ENCODE measurements at places on chromosomes 5 and 9.

GRCh38 chr5:132376694-132377641 lies 7.5 kb downstream of the SLC22A5 start:
- no peak for DNase-seq

- no peak for DNase-seq
These were observed 190.2 kb upstream of the SNX2 start for GRCh38 chr5:122584411-122585300.

- DNase-seq = peak; percentile 12
These were observed 5.9 kb downstream of the LPCAT1 start for GRCh38 chr5:1517838-1518237.

DNA sequence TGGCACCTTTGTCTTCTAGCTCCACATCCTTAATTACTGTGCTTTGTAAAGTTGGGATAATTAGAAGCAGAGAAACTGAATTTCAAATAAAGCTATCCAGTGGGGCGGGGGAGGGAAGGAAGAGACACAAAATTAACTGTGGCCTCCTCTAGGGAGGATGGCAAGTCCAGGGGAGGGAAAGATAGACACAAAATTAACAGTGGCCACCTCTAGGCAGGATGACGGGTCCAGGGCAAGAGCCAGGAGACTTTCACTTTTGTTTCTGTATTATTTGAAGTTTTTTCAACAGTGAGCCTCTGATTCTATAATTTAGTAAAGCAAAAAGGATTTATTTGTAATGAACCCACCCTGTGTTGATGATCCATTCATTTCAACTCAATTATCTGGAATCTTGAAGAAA lies 335.9 kb downstream of the MSX2 start:
- no peak for DNase-seq

DNA sequence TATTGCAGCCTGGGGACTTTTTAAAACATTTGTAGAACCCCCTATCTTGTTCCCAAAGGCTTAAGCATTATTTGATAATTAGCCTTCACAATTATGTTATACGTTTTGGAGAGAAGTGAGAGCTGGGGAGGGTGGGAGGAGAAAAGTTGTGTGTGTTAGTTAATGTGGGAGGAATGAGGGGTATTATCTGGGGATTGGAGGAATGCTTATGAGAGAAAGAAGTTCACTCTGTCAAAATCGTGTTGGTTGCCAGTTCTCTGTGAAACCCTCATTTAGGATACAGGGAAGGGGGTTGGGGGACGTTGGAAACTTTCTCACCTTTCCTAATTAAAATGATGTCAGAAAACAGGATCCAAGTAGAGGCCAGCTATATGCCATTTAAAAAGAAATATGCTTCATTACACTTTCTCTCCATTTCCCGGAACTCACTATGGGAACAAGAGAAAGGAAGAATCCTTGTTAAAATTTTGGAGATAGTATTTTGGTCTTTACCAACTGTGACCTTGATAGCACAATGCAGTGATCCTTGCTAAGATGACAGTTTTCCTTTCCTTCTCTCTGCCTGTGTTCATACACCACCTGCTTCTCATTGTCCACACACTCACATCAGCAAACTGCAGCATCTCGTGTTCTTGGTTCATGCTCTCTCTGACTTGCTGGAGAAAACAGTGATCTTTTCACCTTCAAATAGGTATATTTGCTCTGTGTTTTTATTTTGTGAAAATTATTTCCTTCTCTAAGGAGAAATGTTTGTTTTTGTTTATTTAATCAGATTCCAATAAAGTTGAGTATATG lies 336.7 kb upstream of the CLINT1 start:
- DNase-seq = no peak

DNA sequence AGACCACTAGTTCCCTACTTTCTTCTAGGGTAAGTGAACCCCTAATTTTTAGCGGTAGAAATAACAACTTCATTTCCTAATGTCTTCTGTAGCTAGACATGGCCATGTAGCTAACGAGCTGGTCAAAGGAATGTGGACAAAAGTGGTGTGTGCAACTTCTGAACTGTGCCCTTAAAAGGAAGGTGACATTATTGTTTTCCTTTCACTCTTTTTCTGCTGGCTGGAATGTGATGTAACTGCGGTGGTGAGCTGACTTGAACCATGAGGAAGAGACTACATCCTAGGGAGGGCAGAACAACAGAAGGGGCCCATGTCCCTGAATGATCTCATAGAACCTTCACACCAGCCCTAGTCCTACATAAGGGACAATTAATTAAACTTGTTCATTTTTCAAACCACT lies 1.3 kb upstream of the SNX2 start:
- no peak for DNase-seq

DNA sequence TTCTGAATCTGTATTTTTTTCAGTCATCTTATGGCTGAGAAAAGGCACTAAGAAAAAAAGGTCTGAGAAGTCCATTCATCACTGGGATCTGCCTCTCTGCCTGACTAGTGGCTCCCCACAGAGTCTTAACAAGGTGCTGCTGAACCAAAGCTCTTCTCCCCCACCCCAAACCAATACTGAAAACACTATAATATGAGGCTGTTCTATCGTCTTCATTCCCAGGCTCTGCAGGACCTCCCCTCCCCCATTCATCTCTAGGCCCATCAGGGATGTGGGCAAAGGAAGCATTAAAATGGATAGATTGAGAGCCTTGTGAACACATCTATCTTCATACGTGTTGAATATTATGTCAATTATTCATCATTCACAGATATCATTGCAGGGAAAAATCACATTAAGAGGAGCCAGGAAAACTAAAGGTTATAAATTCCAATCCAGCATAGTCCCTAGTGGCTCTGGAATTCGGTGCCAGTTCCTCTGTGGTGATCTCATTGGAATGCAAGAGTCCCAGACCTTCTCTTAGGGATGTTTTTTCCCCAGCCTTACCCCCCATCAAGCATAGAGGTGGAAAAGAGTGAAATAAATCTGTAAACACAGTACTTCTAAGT lies 44.3 kb upstream of the GPR151 start:
- no peak for DNase-seq

- DNase-seq = no peak
These were observed 388.0 kb upstream of the IRX2 start for GRCh38 chr5:3139499-3139931.

DNA sequence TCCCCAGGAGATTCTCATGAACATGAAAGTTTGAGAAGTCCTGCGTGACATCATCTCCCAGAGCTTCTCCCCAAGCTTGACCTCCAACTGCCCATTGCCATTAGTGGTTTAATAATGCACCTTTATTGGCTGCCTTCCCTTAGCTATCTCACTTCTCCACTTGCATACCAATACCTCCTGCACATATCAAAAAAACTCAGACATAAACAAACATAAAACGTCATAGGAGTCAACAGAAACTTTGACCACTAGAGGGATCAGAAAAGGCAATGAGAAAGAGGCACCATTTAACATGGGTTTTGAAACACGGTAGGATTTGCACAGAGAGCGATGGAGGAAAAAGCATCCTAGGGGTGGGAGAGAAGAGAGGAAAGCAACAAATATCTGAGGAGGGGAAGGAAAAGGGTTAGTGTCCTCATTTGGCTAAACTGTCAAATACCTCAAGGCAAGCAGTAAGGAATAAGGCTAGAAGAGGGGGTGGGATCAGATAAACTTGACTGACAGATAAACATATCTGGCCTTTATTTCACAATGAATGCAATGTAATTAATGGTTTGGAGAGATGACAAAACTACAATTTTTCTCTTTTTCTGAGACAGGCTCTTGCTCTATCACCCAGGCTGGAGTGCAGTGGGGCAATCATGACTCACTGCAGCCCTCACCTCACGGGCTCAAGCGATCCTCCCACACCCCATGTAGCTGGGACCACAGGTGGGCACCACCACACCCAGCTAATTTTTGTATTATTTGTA lies 27.0 kb downstream of the GNAQ start:
- DNase-seq = no peak

GRCh38 chr5:158378931-158379330 lies 520.0 kb upstream of the CLINT1 start:
- no peak for DNase-seq

DNA sequence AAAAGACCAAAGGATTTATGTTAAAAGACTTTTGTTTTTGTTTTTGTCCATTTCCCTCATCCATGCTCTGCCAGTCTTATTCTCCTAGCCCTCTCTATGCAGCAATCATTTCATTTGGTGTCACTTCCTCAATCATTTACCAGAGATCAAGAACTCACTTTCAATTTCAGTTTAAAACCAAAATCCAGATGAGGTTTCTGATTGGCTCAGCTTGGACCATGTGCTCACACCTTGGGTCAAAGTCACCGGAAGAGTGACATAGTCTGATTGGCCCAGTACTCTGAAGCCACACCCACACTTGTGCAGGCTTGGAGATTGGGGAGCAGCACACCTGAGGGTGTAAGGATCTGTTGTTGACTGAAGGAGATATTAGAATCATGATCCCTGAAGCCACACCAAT lies 79.6 kb downstream of the TLR4 start:
- DNase-seq = no peak

DNA sequence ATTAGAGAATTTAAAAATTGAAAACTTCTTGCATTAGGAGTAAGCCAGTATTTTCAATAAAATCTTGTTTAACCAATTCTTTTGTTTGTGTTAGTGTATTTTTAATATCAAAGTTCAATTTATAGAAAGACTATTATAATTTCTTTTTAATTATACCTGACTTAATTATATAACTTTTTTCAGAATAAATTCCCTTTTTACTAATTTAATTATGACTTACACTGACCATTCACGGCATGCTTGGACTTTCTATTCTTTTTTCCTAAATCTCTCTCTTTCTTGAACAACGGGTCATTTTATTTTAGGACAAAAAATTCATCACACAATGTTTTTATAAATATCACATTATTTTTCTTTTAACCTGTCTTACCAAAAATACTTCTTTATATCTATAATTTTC lies 555.3 kb upstream of the PTGER4 start:
- DNase-seq = no peak

DNA sequence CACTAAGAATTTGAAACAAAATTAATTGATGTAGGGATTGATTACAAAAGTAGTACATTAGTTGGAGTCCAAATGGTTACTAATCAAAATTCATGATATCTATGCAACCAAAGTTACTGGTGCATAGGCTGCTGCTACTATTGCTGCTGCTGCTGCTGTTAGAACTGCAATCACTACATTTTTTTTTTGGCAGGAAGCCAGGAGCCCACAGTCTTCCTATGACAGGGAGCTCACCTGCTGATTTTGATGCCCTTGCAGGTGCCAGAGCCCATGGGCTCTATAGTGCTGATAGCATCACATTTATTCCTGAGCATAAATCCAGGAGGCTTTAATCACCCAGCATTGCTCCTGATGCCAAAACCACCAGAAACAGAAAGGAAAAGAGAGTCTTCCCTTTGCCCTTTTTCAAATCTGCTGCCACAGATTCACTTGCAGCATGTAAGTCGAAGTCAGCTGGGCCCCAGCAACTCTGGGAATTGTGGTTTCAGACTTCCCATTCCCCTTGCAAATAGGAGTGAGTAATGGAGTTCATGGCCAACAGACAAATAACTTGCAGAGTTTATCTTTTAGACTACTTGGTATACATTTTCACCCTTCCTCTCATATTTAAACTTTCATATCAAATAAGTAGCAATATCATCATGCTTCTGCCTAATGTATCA lies 17.6 kb downstream of the SLCO6A1 start:
- DNase-seq = no peak

DNA sequence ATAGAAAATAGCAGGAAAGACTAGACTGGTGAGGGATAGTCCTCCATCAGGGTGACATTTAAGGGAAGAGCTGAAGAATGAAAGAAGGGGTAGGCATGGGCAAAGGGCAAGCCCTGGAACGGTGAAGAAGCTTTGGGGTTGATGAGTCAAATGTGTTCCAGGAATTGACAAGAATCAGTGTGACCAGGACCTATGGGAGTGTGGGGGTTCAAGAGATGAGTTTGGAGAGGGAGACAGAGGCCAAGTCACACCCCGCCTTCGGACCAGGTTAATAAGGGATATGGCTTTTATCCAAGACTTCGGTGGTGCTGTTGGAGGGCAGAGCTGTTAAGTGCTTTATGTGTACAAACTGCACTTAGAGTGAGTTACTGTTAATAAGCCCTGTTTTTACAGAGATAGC lies 920 bp downstream of the PMPCA start:
- DNase-seq = no peak

- DNase-seq = no peak
These were observed 257.6 kb downstream of the TAF11L14 start for GRCh38 chr5:17891881-17892280.

DNA sequence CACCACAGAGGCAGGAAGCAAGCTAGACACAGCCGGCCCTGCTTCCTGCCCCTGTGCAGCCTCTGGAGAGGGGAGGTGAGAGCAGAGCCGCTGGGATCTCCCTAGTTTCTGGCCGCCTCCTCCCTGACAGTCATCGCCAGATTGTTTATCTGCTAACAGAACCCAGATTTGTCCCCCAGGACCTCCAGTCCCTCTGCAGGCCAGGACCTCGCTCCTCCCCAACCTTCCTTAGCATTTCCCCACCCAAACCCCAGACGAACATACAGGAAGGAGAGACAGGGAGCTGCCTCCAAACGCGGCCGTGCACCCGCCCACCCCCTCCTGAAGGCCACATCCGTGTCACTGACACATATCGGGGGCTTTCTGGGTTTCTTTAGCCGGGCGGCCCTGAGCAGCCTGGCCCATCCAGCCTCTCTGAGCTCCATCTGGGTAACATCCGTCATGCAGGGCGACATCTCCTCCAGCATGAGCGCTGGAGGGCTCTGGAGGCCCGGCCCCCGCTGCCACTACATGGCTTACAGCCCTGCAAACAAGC lies 47.5 kb downstream of the DBH start:
- DNase-seq = no peak

DNA sequence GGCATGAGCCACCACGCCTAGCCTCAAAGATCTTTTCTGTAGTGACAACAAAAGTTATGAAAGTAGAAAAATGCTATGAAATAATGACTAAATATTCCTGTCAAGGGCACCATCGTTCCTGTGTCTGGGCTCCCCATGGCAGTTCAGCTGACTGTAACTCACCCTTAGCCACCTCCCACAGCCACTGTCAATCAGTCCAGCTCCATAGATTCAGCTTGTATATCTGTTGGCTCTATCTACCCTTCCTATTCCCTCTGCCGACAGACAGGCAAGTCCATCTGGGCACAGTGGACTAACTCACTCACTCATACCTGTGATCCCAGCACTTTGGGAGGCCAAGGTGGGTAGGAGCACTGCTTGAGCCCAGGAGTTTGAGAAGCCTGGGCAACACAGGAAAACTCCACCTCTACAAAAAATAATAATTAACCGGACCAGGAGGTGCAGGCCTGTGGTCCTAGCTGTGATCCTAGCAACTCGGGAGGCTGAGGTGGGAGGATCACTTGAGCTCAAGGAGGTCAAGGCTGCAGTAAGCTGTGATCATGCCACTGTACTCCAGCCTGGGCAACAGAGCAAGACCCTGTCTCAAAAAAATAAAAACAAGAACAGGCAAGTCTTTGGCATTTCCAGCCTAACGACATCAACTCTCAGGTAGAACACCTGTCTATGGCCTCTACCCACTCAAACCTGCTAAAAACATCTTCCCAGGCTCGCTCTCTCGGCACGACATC lies 6.2 kb downstream of the CAMSAP1 start:
- no peak for DNase-seq

- DNase-seq = no peak
These were observed 147.7 kb upstream of the SLC1A3 start for GRCh38 chr5:36458746-36459145.

DNA sequence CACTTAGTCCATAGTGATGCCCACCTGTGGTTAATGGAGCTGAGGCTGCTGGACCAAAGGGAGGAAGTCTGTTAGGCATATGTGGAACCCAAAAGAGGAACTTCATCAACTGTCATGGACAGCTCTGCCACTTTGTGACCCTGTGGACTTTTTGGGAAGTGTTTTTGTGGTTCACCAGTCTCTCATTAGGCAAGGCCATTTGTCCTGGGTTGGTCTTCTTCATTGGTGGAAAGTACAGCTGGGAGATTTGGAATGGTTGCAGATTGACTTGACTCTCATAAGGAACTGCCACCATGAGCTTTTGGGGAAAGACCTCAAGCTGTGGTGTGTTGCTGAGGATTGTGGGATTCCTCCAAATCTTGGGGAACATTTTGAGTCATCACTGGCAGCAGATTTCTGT lies 31.9 kb upstream of the IL12B start:
- no peak for DNase-seq

Measured in D341Med (cell line).